ENCODE measurements at places on chromosomes 12 and 14.

- peak; percentile 85 for DNase-seq
These were observed 25.1 kb upstream of the UBC start for GRCh38 chr12:124939421-124940142.

DNA sequence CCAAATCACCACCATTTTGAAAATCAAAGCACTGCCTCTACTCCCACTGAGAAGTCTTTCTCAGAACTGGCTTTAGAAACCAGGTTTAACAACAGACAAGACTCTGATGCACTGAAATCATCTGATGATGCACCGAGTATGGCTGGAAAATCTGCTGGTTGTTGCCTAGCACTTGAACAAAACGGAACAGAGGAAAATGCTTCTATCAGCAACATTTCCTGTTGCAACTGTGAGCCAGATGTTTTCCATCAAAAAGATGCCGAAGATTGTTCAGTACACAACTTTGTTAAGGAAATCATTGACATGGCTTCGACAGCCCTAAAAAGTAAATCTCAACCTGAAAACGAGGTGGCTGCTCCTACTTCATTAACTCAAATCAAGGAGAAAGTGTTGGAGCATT is 115.0 kb upstream of the NPAS3 start:
- DNase-seq, result no peak

DNA sequence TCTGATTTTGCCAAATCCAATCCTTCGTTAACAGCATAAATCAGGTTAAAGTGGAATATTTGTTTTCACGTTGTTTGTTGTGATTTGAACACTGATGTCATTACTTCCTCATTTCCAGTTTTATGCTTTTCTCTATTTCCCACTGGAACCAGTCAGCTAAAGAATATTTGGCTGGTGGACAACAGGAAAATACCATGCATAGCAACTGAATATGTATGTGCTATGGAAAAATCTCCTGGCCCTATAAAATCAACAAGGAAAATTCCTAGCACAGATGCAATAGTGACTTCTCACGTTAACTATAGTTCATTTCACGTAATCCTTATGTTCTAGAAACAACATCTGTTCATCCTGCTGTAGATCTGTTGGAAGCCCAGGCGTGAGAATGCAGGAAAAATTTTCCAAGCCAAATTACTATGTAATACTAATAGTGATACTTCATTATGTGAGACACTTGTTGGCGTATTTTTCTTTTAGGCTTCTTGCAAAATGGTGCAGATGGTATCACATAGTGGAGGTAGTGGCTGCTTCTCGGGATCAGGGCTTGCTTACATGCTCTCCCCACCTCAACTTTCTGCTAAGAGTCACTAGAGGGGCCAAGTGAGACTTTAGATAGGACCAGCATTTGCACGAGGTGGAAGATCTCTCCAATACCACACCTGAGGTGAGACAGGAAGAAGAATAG is 86.3 kb upstream of the USP44 start:
- no peak for DNase-seq

GRCh38 chr14:39581474-39581873 is 149.2 kb upstream of the FBXO33 start:
- no peak for DNase-seq

- DNase-seq, result no peak
These were observed 140.0 kb downstream of the DAD1 start for GRCh38 chr14:22448905-22449599.

DNA sequence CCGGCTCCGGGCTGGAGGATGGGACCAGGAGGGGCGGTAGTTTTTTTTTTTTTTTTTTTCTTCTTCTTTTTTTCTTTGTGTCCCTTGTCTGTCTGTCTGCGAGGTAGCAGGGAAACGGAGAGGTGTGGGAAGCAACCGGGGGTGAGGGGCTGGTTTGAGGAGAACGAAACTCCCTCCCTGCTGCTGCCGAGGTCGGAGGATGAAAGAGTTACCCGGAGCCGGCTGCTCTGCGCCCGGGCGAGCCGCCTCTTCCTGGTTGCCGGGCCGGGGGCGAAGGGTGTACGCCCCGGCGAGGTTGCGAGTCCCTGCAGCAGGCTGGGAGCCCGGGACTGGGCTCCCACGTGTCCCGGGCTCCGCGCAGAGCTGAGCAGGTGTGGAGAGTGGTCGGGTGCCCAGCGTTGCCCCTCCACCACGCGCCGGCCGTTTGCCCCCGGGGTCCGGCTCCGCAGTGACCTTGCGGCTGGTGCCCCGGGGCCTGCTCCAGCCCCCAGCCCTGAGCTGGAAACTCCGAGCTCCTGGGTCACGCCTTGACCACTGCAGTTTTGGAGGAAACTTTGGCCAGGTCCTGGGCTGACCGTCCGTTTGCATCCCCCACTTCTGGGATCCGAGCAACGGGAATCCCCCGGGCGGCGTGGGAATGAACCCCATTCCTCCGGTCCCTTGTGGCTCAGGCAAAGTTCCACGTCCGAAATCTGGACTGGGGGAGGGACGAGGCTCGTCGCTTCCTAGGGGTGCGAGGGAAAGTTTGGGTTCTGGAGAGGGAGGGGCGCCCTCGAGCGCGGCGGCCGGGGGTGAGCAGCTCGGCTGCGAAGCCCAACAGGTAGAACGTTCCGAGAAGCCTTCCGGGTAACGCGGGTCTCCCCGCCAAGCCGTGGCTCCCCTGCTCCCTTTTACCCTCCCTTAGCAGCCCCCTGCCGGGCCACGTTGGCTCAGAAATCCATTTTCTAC is 1.3 kb downstream of the CHST11 start:
- DNase-seq, result peak; percentile 44

Data from stimulated activated CD4-positive, alpha-beta T cell treated with anti-CD3 and anti-CD28 coated beads, Interleukin-1b, Interleukin-23, amount 100 ng/mL, for 4 hours (primary cell).